ENCODE measurements at places on chromosomes 5 and 9. TPM values are rescaled to one million over a fixed set of nuclear protein-coding genes. Genes with fewer than 3 reads are reported as not detected.

GRCh38 chr9:130946766-130947617 is 7.9 kb upstream of the FIBCD1 start:
- peak; percentile 59 for DNase-seq

DNA sequence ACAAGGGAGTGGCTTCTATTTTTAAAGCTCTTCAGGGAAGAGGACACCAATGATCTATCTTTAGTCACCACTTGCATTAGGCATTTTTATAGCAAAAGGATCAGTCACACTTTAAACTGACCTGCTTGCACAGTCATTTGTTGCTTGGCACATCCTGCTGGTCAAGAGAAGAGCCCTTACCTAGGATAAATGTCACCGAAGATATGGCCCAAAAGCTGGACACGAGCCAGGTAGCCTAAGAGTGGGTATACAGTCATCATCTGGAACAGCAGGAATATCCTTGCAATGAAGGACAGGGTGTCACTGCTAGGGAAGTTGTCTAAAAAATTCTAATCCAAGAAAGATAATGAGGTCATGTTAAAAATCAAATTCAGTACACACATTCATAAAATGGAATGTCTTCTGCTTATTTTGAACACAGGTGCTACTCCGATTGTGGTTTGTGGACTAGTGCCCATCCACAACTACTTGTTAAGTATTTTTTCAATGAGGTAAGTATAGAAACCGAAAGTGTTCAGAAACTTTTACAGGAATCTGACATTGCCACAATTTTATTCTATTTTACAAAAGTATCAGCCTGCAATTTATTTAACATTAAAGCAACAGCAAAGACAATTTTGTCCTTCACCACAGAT is 78.4 kb downstream of the SLC38A9 start:
- peak; percentile 73 for DNase-seq

- DNase-seq, result peak; percentile 42
These were observed 123.6 kb upstream of the TNPO1 start for GRCh38 chr5:72692651-72693442.

DNA sequence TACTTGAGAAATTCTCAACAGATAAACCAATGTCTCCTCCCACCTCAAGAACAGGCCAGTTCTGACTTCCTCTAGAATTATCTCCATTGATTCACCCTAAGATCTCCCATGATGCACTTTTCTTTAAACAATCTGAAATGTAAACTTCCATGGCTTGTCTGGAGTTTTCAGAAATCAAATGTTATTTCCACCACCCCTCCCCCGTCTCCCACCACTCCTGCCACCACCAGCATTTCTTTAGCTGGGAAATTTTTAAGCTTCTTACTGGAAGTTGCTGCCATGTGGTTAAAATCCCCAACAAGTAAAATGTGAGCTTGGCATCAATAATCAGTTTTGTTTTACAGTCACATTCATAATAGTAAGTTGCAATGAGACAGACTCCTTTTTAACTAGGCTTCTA is 32.8 kb upstream of the BASP1 start:
- DNase-seq, result peak; percentile 14

- DNase-seq, result peak; percentile 69
These were observed 556.0 kb downstream of the EBF1 start for GRCh38 chr5:158543539-158544387.

GRCh38 chr9:34501372-34501771 is 21.4 kb downstream of the ENHO start:
- peak; percentile 18 for DNase-seq

GRCh38 chr9:123823194-123823947 is 106.6 kb downstream of the DENND1A start:
- no peak for DNase-seq

DNA sequence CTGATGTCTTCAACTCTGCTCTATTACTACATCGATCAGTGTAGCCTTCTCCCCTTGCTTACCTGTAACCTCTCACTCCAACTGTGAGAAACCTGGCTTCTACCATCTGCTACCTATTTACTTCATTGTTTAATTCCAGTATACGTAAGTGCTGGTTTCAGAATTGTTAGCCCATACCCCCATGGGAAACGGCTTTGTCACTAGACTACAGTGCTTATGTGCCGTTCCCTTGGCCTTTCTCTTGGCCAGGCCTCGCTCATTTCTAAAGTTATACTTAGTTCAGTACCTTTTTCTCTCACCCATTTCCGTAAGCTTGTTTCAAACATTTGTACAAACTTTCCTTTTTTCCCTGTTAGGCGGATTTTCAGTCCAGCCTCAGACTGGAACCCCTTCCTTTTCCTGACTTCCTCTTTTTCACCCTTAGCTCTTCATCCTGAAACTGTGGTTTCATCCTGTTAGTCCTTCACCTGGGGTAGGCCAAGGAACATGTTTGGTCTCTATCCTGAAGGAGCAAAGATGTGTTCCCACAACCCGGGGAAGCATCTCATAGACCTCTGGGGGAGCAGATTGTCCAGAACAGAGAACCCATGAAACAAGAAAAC is 21.7 kb downstream of the ALG2 start:
- no peak for DNase-seq

- DNase-seq, result no peak
These were observed 291.8 kb downstream of the CDH10 start for GRCh38 chr5:24353016-24353415.

DNA sequence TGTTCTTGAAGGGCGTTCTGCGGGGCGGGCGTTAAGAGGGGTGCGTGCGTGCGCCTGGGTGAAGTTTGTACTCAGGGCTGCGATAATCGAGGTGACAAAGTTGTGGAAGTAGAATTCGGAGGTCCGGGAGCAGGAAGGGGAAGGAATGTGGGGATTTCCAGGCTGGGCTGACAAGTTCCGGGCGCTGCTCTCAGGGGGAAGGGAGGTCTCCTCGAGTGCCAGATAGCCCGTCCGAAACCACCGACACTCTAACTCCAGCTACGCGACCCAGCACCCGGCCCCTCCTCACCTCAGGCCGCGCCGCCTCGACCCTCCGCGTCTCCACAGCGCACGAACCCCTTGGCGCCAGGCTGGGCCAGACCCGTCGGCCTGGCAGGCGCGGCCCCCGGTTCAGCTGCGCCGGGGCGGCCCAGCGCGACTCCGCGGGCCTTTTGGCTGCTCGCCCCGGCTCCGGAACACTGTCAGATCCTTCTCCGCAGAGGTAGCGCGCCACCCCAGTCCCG is at the start of gene IL6ST:
TSS of gene IL6ST (minus strand) at position 469 of the 503 bp plus-strand sequence. CDS start 18,685 bp downstream, outside the sequence.
- peak; percentile 87 for DNase-seq

DNA sequence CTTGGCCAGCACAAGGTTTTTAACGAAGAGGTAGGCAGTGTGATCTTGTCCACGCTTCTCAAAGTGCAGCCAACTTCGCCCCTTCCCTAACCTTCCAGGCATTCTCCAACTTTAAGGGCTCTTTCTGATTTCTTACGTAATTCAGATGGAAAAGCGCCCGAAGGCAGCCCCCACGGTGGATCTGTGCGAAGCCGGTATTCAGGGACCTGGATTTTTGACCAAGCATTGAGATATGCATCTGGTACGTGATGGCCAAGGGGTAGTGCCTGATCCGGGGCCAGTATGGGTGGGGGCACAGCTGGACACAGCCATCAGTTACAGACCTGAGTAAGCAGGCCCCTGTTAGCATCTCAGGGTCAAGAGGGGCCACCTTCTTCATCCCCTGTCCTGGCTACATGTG is 80.0 kb downstream of the AMBP start:
- DNase-seq, result no peak

DNA sequence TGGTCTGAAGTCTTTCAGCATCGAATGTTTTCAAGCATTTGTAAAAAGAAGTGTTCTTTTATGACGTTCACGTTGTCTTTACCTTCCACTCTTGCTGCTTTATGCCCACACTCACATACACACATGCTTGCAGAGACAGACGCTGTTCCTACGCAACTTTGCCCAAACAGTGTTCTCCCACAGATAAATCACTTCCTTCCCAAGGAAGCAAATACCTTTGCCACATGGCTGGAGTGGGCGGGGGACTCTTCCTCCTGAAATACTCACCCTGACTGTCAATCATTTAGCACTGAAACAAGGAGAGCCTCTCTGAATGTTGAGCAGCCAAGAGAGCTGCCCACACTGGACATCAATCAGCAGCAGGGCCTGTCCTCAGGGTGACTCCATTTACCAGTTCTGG is 22.4 kb upstream of the ASTN2 start:
- no peak for DNase-seq

DNA sequence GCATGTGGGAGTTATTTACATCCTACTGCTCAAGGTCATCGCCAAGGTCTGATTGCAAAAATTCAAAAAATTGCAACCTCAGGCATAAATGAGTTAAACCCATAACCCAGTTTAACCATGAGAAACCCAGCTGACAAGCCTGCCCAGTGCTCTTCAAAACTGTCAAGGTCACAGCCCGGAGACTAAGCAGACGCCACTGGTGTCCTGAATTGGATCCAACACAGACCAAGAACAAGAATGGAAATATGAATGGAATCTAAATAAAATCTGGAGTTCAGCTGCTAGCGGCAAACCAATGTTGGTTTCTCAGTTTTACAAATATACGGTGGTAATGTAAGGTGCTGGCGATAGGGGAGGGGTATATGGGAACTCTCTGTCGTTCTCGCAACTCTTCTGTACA is 201.5 kb upstream of the MVB12B start:
- no peak for DNase-seq

GRCh38 chr9:121368745-121369144 is 1.3 kb downstream of the STOM start:
- no peak for DNase-seq

DNA sequence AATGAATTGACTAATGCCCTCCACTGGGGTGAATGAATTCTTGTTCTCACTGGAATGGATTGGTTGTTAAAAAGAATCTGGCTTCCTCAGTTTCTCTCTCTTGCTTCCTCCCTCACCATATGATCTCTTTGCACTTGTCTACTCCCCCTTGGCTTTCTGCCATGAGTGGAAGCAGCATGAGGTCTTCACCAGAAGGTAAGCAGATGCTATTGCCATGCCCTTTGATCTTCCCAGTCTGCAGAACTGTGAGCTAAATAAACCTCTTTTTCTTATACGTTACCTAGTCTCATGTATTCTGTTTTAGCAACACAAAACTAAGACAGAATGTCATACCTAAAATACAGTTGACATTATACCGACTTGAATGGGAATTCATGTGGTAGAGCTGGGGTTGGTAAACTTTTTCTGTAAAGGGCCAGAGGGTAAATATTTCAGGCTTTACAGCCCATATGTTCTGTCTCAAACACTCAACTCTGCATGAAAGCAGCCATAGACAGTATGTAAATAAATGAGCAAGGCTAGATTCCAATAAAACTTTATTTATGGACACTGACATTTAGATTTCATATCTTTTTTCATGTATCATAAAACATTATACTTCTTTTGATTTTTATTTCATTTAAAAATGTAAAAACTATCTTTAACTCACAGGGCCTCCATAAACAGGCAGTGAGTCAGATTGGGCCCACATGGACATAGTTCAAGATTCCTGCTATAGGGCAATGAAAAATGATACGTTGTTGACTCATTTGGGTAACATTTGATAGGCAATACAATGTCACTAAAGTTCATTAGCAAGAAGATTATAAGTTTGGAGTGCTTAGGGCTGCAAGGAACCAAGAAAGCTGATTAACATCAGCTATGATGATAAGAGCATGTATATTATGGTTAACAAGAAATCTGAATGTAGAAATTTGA is 79.4 kb upstream of the TLE4 start:
- DNase-seq, result no peak

GRCh38 chr9:105291422-105291859 is 47.0 kb downstream of the SLC44A1 start:
- DNase-seq, result no peak

DNA sequence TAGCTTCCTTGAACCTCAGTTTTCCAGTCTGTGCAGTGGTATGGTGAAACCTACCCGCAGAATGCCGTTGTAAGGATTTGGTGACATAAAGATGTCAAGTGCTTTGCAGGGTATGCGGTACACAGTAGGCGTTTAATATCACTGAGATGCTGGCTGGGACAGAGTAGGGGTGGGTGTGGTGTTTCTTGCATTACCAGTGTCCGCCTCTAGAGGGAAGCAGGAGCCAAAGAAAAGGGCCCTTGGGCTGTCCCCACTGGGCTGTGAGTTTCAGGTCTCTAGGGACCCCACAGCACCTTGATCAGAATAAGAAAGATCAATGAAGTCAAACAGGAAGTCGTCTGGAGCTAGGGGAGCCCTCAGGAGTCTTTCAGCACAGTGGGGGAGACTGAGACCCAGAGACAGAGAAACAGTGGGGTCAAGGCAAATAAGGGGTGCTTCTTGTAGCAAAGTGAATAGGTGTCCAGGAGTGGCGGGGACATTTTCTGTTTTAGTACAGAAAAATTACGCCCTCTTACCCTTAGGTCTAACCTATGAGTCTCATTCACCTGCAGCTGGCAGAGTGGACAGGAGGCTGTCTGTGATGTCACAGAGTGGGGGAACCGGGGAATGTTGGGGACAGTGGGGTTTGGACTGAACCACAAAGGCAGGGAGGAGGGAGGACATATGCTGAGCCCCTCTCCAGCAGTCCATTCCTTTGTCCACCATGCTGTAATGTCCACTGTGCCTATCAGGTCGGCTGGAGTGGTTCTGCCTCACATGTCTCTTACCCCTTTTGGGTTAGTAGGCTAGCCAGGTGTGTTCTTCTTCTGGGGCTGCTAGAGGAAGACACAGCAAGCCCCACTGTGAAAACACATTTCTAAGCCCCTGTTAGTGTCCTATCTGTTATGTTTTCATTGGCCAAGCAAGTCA is 4.7 kb upstream of the TEX53 start:
- peak; percentile 53 for DNase-seq

The TMEM174 gene
- not detected for total RNA-seq

The ACSL6 gene
- total RNA-seq, result 0.11 TPM

The ASS1 gene
- total RNA-seq, result 216 TPM
